ENCODE measurements at places on chromosomes 2 and 18. TPM values are rescaled to one million over a fixed set of nuclear protein-coding genes. Genes with fewer than 3 reads are reported as not detected.

GRCh38 chr2:129237966-129238725, 741.3 kb upstream of the RAB6C start:
- no peaks in the 10 kb centered on the region for H3K27me3 ChIP-seq
- H3K27ac ChIP-seq: no peak overlapping the region
- peaks cover 6% of the 10 kb centered on the region for H3K36me3 ChIP-seq

- no peak for DNase-seq
- H3K4me1 ChIP-seq: peaks cover 15% of the 10 kb centered on the region
- H3K36me3 ChIP-seq: peaks cover 22% of the 10 kb centered on the region
- no peak overlapping the region for H3K27ac ChIP-seq
- H3K4me3 ChIP-seq: no peak overlapping the region
- no peaks in the 10 kb centered on the region for H3K27me3 ChIP-seq
These were observed 6.4 kb downstream of the VRK2 start for GRCh38 chr2:58052978-58053377.

ANKRD30BL gene
- not detected for total RNA-seq

DNA sequence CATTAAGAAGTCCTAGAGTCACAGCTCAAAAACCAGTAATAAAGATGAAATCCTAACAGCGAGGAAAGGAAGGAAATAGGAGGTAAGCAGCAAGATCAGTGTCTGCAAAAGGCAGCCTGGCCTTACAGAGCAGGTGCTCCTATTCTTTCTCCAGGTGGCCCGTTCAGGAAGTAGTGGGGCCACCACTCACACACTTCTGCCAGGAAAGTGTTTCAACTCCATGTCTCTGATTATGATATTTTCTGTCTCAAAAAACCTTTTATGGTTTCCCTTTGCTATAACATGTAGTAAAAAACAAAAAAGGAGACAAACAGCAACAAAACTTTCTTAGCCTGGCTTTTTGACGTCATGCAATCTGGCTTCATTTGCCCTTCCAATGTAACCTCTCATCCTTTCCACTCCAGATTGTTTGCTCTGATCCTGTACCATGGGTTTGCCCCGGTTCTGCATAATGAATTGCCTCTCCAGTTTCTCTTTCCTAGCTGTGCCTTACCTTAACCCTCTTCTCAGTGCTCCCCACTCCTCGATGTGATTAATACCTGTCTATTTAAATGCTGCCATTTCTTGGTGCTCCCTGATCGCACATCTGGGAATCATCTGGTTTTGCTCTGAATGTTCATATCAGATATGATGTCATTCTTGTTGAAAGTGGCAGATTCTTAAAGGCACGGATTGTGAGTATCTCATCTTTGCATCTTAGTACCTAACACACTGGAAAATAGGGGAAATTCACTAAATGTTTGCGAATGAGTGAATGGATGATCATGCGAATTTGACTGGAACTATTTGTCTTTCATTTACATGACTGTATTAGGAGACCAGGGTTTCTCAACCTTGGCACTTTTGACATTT, 50.6 kb upstream of the PTPRM start:
- no peaks in the 10 kb centered on the region for H3K27me3 ChIP-seq
- H3K4me1 ChIP-seq: no peaks in the 10 kb centered on the region
- H3K36me3 ChIP-seq: no peaks in the 10 kb centered on the region
- no peak for DNase-seq
- H3K4me3 ChIP-seq: no peak overlapping the region

CPO gene
- total RNA-seq: 0.39 TPM

ST6GAL2 gene
- total RNA-seq: not detected

DSG4 gene
- not detected for total RNA-seq
